ENCODE measurements at places on chromosomes 4 and X. TPM values are rescaled to one million over a fixed set of nuclear protein-coding genes. Genes with fewer than 3 reads are reported as not detected.

Gene PLAC1
- 0.58 TPM for total RNA-seq

Gene CLDN2
- not detected for total RNA-seq

Gene EGFL6
- not detected for total RNA-seq

Gene GAGE12D
- not detected for total RNA-seq

Gene GAGE1
- not detected for total RNA-seq

Gene TCP11X1
- total RNA-seq = not detected

Gene SPOCK3
- total RNA-seq = not detected

Gene HTRA3
- 8.2 TPM for total RNA-seq

Gene RIBC1
- 0.42 TPM for total RNA-seq

Gene NOX1
- not detected for total RNA-seq

Gene CACNA1F
- not detected for total RNA-seq

Gene SPANXA1
- total RNA-seq = not detected

Gene THAP9
- total RNA-seq = 3.2 TPM

Gene GAB1
- total RNA-seq = 41.8 TPM

Gene TMPRSS11E
- not detected for total RNA-seq

Gene SULT1B1
- total RNA-seq = 68.2 TPM
